Activated CD8-positive, alpha-beta memory T cell treated with anti-CD3 and anti-CD28 coated beads for 1 hour (primary cell): ENCODE measurements at places on chromosomes 3 and 15.
A peak's percentile ranks its signal among the peaks of the same experiment; 100 is the strongest.

DNA sequence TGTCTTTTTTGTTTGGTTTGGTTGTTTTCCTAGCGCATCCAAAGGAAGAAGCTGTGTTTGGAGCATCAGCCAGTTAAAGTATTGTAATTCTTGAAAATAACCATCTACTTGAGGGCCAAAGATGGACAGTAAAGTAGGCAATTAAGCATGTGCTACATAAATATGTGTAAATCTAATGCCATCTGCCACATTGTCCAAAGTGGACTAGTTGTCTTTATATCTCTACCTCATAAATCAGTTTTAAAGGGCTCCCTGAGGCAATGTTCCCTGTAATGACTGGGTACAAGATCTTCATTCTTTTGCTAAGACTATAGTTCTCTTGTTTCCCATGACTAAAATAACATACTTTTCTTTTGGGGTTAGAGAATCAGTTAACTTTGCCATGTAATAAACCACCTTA, 460.0 kb upstream of the RARB start:
- DNase-seq, result no peak

DNA sequence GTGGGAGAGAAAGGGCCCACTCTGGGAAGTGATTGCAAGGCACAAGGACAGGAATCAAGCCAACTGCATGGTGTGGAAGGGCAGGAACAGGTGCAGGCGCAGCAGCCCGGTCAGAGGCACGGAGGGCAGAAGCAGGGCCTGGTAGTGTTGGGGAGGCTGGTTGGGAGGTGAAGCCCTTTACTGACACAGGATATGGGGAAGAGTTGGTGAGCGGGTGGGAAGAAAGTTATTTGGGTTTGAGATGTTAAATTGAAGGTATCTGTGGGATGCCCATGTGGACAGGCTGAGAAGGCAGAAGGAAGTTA, 83.6 kb upstream of the ABHD2 start:
- DNase-seq, result no peak

DNA sequence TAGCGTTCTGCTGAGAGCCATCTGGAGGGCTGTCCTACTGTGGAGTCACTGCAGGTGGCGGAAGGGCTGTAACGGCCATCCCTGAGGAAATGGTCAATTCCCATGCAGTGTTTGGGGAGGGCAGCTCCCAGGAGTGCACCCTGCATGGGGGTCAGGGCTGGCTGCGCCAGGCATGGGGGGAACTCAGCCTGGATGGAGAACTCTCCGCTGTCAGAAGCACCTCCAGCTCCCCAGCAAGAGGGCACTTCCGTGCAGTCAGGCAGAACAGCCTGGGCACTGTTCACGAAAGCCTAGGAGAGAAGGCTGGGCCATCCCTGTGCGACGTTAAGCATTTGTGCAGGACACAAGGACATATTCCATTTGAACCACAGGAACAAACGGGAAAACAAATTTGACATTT, 105.2 kb downstream of the LRIG1 start:
- DNase-seq, result no peak

- DNase-seq, result no peak
Observed at GRCh38 chr3:67809370-67809935, 155.0 kb upstream of the SUCLG2 start.

GRCh38 chr3:184645336-184645735, 66.5 kb downstream of the MAGEF1 start:
- DNase-seq, result no peak

- no peak for DNase-seq
Observed at GRCh38 chr15:72112116-72112515, 5.8 kb downstream of the MYO9A start.

GRCh38 chr3:10594915-10595314, 89.5 kb upstream of the ATP2B2 start:
- no peak for DNase-seq

DNA sequence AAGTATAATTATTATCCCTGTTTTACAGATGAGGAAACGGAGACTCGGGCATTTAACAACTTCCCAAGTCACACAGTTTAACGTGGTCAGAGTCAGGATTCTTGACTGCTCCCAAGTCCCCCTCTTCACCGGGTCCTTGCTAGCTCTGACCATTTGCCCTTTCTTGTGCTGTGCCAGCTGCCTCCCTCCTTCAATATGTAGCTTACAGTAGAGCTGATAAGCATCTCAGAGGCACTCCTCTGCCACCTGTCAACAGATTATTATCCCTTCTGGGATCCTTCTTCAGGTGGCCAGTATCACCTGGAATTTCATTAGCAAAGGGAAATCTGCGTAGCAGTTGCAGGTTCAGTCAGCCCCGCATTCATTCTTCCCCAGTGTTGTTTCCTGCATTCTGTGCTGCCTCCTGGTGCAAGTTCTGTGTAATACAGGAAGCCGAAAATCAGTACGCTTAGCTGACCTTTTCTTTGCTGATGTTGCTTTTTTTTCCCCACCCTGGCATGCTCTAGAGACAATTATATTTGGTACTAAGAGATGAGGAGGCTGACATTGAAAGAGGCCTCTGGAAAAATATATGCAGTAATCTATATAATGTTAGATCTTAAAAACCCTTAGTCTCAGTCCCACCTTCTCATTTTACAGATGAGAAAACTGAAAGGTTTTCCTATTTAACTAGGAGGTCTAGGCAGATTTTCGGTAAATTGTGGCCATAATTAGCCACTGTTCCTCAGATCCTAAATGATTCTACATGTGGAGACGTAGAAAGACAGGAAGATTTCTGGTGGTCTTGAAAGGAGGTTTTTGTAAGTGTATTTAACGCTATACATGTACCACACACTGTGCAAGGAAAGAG, 24.8 kb downstream of the TMOD2 start:
- DNase-seq, result no peak

- peak; percentile 22 for DNase-seq
Observed at GRCh38 chr3:52983336-52983807, 62.5 kb downstream of the SFMBT1 start.

DNA sequence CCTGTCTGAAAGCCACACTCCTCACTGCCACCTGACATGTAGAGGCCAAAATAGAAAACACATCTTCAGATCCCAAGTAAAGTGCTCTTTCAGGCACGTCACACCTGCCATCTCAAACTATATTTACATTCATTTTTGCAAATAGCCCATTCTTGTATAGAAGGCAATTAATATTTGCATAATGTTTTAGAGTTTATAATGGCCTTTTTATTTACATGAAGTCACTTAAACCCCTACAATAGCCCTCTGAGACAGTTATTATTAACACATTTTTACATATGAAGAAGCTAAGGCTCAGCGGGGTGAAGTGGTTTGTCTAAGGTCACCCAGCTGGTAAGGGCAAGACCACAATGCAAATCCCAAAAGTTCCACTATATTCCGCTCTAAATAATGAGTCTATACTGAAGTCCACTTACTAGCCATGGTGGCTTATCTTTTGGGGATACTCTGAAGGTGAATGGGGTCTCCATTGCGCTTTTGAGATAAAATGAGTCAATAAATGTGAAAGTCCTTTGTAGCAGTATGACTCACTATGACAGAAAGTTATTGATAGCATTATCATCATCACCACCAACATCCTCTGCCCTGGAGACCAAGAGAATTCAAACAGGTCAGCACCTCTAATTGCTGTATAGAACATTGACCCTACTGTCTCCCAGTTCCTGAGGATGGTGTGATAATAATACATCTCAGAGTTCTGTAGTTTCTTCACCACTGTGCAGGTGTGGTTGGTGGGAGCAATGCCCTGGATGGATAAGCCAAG, 155.9 kb upstream of the BCL6 start:
- DNase-seq, result no peak

DNA sequence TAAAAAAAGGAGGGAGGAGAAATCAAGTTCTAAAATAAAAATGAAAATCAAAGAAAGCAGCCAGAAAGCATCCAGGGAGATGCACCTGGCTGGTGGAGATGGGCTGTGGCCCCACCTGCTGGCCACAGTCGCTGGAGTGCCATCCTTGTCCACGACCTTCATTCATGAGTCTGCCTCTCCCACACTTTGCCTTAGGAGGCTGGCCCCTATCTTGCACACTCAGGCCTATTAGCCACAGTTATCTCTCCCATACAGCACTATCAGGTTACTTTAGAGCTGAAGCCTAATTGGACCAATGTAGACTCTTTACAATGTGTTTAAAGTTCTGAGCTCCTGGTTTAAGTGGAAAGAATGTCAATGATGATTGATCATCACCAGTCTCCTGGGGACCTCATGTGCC, 392.0 kb upstream of the RORA start:
- DNase-seq, result no peak

DNA sequence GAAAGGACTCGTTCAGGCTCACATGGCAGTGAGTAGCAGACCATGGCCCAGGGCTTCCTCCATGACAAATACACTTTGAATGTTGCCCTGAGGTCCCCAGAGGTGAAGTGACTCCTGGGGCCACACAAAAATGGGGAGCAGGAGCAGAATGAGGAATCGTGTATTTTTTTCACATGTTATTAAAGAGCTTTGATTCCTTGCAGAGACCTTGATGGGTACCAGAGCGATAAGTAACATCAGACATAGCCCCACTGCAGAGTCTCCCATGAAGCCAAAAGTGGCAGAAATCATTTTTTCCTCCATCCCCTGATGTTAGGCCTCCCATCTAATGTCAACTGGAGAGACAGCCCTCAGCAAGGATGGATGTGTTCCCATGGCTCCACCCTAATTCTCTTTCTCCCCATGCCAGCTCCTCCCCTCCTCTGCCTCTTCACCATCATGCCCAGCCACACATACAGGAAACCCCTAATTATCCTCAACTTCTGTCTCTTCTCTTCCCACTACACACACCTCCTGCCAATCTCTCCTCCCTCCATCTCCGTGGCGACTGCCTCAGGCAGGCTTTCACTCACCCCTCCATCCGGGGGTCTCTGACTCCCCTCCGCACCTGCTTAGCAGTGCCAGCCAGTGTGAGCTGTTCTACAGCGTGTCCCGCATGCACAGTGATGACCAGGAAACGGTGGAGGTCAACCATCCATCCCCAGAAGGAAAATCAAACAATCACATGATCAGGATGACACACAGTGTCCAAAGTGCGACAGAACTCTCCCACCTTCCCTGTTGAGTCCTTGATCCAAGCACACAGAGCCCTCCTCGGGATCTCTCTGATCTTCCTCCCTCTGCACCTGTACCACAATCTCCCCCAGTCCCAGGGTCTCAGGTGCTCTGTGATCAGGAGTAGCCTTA, 7.1 kb upstream of the SSUH2 start:
- DNase-seq, result no peak

- no peak for DNase-seq
Observed at GRCh38 chr3:62874711-62875557, at the start of gene CADPS. Gene CADPS, minus strand, starts transcription at chr3:62875416. Its CDS starts 387 bp downstream, at chr3:62875029.

GRCh38 chr15:88638626-88639372, at the start of gene ISG20:
Gene ISG20, plus strand, starts transcription at chr15:88639016. Its CDS starts 351 bp downstream, at chr15:88639367.
- peak; percentile 90 for DNase-seq

- DNase-seq, result no peak
Observed at GRCh38 chr3:14767245-14768051, 51.3 kb upstream of the FGD5 start.
